SW480 (cell line): ENCODE measurements at places on chromosomes 13 and 19.

DNA sequence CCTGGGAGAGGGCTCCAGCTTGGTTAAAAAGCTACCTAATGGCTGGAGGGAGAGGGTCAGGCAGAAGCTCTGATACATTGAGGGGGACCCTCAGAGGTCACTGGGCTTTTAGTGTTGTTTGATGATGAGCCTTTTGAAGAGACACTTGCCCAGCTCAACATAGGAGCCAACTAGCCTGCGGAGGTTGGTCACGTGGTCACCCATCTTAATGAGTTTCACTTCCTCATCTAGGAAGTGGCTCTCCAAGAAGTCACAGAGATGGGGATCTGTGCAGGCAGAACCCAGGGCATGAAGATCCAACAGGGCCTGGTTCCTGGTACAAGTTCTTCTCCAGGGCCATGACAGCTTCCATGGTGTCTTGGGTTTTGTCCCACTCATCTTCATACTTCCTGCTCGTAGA, 33.4 kb downstream of the IPO5 start:
- DNase-seq = no peak

DNA sequence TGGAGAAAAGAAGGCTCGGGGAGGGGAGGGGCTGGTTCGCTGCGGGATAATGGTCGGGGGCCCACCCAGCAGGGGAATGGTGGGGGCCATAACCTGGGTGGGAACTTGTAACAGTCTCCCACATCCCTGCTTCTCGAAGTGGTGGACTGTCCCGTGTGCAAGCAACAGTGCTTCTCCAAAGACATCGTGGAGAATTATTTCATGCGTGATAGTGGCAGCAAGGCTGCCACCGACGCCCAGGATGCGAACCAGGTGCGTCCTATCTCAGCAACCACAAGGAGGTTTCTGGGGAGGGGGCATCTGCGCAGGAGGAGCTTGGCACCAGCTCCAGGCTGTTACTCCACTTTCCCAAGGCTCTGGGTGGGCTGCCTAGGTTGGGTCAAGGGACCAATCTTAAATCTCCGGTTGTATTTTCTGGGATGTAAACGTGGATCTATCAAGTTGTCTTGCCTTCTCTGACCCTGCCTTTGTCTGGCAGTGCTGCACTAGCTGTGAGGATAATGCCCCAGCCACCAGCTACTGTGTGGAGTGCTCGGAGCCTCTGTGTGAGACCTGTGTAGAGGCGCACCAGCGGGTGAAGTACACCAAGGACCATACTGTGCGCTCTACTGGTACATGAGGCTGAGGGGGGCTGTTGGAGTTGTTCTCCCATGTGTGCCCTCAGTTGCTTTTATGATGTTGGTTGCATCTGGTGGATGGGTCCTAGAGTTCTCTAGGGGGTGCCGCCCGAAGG, 1.6 kb downstream of the TRIM28 start:
- DNase-seq = no peak

- peak; percentile 75 for DNase-seq
These were observed at the start of gene ETHE1 for GRCh38 chr19:43526884-43527859. Gene ETHE1, minus strand, starts transcription at chr19:43527201. Its CDS starts 24 bp downstream, at chr19:43527177.

DNA sequence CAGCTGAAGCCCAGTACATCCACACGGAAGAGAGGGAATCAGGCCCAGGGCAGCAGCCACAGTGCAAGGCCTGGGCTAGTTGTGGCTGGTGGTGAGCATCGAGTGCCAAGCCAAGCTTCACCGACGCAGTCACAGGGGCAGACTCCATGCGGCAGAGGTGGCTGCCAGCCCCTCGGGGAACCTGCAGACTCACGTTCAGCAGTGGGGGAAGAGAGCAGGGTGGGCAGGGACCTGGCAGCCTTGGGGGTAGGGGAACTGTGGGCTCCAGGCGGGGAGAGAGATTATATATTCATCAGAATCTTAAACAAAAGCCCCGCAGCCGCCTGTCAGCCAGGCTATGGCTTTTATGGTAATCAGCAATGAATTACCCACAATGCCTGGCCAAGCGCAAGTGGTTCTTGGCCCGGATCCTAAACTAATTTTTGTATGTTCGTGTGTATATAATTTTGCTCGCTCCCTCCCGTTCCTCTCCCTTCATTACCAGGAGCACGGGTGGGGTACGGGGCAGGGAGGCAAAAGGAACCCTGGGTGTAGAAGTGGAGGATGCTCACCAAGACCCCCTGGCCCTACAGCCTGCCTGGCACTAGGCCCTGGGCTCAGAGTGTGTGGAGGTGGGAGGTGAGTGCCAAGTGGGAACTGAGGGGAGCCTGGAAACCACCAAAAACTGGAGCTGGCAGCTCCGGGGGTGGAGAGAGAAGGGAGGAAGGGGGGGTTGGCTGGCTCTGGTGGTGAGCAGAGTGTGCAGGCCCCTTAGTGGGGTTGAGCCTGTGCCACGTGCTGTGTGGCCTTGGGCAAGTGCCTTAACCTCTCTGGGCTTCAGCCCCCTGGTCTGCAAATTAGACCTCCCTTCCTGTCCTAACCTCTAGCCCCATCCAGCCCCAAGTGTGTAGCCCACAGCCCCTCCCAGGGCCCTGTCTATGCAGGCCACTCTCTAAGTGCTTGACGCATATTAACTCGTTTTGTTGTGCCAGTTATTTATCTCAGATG, 31.9 kb downstream of the PTPRS start:
- no peak for DNase-seq

DNA sequence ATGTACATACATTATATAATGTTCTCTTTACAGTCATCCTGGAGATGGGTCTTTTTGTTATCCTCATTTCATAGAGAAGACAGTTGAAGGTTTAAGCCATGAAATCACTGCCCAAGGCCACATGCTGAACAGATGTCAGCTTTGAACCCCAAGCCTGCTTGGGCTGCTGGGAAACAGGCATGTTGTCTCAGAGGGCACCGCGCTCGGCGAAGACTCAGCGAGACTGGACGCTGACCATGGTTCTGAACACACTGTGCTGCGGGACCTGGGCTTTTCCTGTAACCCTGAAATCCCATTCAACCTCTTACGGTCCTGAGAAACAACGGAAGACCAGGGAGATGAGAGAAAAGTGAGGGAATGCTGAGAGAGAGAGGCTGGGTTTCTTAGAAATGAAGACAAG, 27.3 kb downstream of the LRFN3 start:
- peak; percentile 42 for DNase-seq

DNA sequence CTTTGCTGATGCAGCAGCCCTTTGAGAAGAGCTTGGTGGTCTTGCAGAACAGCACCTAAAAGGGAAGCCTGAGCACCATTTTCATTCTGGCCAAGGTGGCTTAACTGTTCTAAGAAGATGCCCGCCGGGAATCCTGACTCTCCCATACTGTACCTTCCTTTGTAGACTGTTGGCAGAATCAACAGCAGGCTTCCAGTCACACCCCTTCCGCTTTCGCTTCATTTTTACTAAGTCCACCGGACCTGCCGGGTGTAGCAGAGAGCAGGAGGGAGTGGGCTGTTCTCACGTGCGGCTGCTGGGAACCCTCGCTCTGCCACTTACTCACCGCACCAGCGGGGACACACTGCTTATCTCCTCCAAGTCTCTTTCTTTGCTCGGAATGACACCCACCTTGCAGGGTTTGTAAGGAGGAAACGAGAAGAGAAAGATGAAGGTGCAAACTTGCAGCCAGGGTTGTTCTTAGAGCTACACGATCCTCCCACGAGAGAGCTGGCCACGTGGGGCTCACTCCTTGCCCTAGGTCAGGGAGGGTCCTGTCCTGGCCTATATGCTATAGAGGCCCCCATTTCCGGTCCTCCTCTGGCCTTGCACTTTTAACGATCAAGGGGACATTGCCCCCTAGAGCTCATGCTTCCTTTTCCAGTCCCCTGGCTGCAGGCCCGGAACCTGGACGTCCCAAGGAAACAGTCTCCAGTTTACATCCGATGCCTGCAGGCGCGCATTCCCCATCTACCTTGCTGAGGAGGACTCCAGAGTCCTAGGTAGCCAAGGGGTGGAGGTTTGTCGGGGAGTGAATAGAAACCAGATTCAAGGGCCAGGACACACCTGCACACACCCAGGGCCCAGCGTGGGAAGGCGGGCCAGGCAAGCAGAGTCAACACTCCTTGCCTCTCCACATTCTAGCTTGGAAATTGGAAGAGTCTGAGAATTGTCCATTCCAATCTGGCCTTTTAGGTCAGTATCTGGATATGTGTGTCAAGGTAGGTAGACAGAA, 453.6 kb downstream of the IRS2 start:
- no peak for DNase-seq

- DNase-seq = no peak
These were observed 709.8 kb downstream of the UQCRFS1 start for GRCh38 chr19:28502879-28503734.

GRCh38 chr19:16371540-16371986, 46.9 kb downstream of the KLF2 start:
- DNase-seq = peak; percentile 69

DNA sequence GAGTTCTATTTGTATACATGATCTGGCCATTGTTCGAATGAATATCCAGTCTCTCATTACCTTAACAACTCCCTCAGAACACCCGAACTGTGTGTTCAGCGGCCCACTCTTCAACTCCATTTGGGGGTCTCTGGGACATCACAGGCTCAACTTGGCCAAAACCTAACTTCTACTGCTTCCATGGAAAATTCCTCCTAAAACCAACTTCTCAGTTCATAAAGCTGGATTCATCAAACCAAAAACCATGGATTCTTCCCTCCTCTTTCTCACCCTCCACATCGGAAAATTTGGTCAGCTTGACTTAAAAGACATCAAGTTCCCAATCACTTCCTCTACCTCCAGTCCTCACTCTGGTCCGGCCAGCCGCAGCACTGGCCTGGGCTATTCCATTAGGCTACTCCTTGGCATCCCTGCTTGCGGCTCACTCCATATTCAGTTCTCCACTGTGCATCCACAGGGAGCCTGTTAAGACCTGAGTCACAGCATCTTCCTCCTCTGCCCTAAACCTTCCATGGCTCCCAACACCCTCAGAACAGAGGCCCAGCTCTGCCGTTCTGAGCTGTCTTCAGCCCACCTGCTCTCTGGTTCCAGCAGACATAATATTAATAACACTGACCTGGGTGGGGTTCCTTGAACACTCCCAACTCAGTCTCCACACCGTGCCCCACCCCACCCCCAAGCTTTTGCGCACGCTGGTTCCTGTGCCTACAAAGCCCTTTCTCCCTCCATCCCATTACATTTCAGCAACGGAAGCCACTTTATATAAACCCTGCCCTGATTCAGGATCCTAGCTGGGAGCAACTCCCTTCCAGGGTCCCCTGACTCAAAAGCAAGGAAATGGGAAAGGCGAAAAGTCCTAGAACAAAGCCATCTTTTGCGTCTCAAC, 1.1 kb downstream of the ZNF792 start:
- no peak for DNase-seq

DNA sequence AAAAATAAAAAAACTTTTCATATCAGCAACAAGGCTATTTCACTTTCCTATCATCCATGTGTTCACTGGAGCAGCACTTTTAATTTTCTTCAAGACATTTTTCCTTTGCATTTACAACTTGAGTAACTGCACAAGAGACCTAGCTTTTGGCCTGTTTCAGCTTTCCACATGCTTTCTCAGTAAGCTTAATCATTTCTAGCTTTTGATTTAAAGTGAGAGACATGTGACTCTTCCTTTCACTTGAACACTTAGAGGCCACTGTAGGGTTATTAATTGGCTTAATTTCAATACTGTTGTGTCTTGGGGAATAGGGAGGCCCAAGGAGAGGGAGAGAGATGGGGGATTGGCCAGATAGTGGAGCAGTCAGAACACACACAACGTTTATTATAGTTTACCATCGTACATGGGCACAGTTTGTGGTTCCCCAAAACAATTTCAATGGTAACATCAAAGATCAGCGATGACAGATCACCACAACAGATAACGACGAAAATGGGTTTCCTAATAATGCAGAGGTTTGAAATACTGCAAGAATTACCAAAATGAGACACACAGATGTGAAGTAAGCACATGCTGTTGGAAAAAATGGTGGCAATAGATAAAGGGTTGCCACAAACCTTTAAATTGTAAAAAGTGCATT, 117.6 kb downstream of the GGACT start:
- no peak for DNase-seq

GRCh38 chr19:1183543-1184172, 9.6 kb upstream of the SBNO2 start:
- peak; percentile 68 for DNase-seq

- DNase-seq = no peak
These were observed 1254.8 kb downstream of the SLITRK5 start for GRCh38 chr13:88925954-88926353.
